ENCODE measurements at places on chromosomes 2 and 18.

DNA sequence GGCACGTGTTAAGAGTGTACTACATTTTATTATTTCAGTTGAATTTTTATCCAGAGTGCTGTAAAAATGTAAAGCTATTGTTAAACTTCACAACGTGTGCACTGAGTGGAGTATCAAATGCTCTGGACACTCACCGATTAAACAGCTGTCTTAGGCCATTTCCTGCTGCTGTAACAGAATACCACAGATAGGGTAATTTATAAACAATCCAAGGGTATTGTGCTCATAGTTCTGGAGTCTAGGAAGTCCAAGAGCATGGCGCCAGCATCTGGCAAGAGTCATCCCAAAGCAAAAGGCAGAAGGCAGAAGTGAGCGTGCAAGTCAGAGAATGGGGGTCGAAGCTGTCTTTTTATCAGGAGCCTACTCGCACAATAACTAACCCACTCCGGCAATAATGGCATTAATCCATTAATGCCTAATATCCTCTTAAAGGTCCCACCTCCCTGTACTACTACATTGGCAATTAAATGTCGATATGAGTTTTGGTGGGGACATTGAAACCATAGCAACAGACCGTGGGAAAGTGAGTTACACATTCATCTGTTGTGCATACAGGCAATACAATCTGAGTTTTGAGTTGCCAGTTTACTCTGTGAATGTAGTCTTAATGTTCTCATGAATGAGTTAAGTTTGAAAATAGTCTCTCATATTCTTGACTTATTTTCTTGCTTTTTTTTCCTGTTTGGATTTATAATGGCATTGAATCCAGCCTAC lies 64.8 kb downstream of the ARMC9 start:
- no peak for DNase-seq

DNA sequence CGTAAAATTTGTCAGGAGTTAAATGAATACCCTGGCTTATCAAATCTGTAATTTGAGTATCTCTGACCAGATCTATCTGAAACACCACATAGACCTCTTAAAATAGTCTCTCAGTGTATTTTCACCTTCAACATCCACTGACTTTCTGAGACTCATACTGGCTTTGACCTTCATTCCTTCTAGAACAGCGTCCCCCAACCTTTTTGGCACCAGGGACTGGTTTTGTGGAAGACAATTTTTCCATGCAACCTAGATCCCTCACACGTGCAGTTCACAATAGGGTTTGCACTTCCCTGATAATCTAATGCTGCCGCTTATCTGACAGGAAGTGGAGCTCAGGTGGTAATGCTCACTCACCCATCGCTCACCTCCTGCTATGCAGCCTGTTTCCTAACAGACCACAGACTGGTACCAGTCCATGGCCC lies 3.2 kb downstream of the NBAS start:
- no peak for DNase-seq

- no peak for DNase-seq
Observed at GRCh38 chr2:144524118-144525009, 4.4 kb upstream of the ZEB2 start.

GRCh38 chr2:219638948-219639755 lies 11.7 kb downstream of the SLC4A3 start:
- no peak for DNase-seq

DNA sequence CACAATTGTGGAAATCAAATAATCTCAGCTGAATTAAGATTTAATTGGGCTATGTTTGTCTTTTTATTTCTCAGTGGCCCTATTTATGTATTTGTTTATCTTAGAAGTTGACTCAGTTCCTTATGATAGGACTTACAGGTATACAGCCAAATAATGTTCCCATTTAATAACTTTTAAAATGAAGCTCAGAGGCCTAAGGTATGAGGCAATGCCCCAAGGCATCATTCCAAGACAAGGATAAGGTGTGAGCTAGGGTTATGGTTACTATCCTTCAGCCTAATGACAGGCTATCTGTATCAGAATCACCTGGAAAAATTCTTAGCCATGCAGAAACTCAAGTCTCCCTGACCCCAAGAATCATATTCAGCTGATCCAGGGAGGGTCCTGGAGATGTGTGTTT lies 7.4 kb upstream of the NRBP1 start:
- DNase-seq = no peak

- DNase-seq = no peak
Observed at GRCh38 chr2:231344851-231345250, 50.7 kb upstream of the B3GNT7 start.

DNA sequence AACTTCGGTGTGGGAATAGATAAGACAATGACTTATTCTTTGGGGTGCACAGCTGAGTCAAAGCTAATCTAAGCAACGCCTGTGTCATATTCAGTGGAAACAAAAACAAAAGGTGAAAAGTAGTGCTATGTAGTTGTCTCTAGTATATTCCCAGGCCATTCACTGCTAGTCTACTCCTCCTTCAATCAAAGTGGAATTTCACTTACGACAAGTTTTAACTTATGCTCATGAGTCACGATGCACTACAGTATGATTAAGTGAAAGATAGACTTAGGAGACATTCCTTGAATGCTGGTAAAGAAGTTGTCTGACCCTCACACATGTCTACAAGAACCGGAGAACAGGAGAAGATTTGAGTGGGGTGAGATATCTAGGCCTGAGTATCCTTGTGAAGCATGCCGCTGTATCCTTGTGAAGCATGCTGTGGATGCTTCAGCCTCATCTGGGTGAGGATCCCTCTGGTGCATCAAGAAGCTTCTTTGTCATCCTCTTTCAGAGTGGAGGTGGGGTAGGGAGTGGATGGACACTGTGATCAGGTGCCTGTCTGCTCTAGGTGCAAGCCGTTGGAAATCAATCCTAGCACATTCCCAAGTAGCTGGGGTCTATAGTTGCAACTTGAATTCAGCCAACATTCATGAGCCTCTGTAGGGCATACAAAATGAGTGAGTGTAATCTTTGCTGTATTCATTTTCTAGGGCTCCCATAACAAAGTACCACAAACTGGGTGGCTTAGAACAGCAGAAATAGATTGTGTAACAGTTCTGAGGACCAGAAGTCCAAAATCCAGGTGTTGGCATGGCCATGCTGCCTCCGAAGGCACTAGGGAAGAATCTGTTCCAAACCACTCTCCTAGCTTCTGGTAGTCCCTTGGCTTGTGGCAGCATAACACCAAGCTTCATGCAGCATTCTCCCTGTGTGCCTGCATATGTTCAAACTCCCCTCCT lies 173.5 kb upstream of the FN1 start:
- no peak for DNase-seq

- DNase-seq = no peak
Observed at GRCh38 chr18:40673150-40673549, 1281.9 kb upstream of the PIK3C3 start.

DNA sequence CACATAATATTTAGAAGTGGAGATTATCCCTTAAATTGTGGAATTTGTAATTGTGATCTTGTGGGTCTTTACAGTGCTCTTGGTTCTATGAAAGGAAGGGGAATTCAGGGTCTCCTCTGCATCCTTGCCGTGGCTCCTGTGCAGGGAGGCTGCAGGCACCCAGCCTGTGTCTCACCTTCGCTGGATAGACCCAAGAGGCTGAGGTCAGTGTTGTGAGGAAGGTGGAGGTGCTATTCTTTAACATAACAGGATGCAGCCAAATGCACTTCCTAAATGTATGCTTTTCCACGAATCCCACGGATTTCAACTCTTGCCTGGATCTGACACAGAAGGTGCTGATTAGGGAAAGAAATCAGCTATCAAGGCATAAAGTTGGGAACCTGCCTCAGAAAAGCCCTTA lies 69.5 kb downstream of the TMEM18 start:
- no peak for DNase-seq

Measured in stimulated activated CD4-positive, alpha-beta T cell treated with anti-CD3 and anti-CD28 coated beads, TNF-alpha, amount 100 ng/mL, for 48 hours (primary cell).